ENCODE measurements at places on chromosomes 7 and 10.

DNA sequence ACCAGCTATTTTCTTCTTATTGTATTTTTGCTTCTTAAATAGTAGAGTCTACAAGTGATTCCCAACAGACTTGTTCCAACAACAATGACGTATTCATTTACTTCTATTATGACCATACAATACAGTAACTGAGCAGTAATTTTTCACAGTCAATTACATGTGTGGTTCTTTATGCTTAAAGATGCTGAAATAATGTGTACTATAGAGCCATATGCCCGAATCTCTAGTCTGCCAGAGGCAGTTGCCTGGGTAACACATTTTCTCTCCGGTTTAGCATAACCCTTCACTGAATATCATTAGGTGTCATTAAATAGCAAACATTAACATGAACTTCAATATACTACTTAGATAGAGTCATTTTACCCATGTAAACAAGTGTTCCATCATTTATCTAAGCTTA is 75.0 kb downstream of the SLC25A13 start:
- DNase-seq = no peak

DNA sequence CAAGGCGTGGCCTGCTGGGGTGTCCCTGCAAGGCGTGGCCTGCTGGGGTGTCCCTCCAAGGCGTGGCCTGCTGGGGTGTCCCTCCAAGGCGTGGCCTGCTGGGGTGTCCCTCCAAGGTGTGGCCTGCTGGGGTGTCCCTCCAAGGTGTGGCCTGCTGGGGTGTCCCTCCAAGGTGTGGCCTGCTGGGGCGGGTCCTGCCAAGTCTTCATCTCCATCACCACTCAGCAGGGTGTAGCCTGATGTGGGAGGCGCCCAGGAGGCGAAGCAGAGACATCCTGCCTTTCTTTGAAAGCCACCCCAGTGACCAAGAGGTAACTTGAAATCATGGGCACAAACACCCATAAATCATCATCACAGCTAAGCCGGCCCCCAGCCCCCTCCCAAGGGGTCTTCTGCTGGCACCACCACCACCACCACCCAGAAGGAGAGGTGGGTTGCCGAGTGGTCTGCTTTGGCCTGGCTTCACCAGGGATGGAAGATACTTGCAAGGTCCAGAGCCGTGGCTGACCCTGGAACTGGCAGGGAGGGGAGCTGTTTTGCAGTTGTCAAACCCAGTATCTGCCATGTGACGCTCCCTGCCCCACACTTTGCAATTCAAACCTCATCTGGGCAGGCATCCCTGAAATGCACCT is 190.6 kb downstream of the EBF3 start:
- no peak for DNase-seq

DNA sequence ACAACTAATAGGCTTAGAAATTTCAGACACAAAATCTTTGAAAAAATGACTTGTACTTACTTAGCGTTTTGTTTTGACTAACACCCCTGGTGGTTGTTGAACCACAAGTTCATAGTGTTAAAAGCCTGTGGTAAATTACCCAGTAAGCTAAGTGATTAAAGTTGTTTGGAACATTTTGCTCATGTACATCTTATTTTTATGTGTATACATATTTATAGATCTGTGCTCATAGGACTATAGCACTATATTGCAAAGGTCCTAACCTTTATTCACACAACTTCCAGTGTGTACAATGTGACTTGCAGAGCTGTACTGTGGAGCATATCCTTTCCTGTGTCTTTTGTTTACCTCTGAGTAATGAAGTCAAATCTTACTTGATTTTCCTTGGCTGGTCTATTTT is 79.6 kb downstream of the BMPR1A start:
- DNase-seq = no peak

GRCh38 chr10:904403-904802 is 27.1 kb downstream of the LARP4B start:
- DNase-seq = no peak

GRCh38 chr10:122974023-122974422 is 6.2 kb upstream of the PSTK start:
- no peak for DNase-seq

GRCh38 chr7:15662451-15662850 is 24.0 kb downstream of the MEOX2 start:
- no peak for DNase-seq

DNA sequence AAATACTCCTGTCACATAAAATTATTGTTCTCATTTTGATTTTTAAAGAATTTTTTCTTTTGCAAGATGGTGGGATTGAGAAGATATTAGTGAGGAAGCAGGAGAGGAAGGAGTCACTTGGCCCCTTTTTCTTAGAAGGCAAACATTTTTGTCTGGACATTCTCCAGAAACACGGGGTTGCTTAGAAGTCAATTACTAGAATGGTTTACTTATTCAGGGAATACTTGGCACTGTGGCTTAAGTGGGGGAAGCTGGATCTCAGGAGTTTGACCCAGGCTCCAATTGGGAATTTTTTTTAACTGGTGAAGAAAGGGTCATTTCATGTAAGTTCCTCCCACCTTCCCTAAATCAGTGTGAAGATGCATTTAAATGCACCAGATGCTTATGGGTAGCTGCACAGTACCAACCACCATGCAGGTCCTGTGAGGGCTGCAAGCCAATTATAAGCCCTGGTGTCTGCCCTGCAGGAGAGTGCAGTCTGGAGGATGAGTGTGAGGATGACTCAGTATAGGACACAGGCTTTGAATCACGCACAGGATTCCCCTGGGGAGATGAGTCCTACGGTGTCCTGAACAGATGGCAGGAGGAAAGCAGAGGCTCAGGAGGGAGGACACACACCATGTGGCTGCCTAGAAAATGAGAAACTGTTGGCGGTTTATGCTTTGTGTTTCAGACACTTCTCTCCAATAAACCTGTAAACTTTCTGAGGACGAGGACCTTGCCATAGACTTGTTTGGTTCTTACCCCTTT is 299.1 kb downstream of the PLXNA4 start:
- DNase-seq = no peak

DNA sequence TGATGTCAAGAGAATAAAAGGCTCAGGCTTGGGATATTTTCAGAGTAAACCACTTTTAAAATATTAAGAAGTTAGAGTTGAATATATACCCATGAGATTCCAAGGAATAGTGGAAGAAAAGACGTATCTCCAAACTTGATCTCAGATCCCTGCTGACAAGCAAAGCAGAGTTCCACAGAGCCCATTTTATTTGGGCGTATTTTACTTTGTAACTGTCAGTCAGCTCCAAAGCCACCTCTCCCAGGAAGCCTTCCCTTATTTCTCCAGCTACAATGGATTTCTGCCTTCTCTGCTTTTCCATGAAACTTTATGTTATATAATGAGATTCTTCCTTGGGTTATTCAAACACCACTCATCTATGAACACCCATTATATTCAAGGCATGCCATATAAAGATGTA is 295.7 kb downstream of the FZD1 start:
- no peak for DNase-seq

- DNase-seq = no peak
These were observed 87.5 kb upstream of the ZNF92 start for GRCh38 chr7:65285906-65286864.

DNA sequence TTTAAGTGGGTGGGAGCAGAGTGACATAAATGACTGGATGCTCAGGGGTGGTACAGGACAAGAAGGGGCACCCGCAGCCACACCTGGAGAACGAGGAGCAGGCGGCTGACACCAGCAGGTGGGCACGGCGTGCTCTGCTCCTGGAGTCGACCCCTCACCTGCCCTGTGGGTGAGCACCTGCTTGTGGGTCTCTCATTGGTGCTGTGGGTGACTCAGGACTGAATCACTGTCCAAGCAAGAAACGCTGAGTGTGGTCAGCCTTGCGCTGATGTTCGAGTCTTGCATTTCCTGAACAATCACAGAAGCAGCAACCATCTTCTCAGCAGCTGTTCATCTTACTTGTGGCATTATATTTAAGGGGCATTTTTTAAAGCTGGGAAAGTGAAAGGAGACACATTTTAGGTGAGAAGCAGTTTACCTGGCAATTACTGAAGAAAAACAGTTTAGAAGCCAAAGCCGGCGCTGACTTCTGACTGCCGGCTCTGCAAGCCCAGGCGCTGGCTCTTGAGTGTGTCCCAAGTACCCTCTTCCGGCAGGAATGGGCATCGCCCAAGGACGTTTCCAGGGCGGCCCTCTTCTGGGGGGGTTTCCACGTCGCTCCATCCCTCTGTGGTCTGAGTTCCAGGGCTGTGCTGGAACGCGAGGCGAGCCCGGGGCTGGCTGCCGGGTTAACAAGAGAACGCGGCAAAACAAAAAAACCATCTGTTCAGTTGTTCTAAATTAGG is 145.2 kb upstream of the PFKP start:
- DNase-seq = no peak

DNA sequence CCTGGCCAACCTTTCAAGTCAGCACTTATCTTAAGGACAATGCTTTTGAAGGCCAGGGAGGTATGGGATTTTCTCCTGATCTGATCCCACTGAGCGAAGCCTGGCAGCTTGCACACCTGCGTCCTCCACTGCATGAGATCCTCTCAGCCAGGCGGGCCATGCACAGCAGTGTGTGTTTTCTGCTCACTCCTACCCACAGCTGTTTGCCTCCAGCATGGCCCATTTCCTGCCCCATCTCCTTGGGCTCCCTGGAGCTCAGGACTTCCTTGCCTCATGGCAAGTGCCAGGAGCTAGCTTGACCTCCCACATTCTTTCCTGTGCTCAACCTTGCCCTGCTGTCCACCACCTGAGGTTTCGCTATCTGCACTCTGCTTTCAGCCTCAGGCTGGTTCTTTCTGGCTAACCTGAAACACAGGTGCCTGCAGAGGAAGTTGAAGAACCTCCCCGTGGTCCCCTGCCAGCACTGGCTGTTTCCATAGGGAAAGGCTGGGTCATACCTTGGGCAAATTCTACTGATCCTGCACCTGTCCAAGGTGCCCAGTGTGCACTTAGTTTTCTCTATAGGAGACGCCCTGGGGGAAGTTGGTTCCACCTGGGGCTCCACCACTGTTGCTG is 43.9 kb upstream of the EEPD1 start:
- DNase-seq = no peak

- DNase-seq = no peak
These were observed 7.1 kb upstream of the ZNF212 start for GRCh38 chr7:149232362-149232761.

DNA sequence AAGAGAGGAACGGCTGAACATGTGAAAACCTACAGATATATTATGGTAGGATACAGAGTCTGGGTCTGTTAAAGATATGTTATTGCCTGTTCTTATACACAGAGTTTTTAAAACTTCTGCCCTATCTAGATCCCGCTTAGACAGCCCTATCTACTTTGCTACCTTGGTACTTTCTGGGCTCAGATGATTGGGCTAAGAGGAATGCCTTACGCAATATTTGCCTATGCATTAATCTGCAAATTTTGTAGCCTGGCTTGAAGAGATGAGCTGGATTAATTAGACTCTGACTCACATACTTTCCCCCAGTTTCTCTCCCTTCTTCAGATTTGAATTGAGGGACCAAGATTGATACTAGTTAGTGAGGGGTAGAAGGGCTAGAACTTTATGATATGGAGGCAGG is 33.6 kb upstream of the A1CF start:
- no peak for DNase-seq

DNA sequence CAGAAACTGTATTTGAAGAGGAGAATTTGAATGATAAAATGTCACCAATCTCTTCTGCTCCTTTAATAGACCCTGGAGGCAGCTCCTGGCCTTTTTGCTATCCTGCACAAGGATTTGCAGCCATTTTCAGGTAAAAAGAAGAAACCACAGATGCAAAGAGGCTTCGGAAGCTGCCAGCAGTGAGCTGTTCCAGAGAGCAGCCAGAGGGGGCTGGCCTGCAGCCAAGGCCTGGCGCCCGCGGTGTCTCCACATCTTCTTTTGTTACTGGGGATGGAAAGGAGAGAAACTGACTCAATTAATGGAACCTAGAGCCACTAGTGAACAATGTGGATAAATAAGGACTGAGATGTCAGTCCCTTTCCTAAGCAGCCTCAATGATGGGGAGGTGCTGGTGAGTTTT is 23.9 kb upstream of the GPR26 start:
- DNase-seq = no peak

DNA sequence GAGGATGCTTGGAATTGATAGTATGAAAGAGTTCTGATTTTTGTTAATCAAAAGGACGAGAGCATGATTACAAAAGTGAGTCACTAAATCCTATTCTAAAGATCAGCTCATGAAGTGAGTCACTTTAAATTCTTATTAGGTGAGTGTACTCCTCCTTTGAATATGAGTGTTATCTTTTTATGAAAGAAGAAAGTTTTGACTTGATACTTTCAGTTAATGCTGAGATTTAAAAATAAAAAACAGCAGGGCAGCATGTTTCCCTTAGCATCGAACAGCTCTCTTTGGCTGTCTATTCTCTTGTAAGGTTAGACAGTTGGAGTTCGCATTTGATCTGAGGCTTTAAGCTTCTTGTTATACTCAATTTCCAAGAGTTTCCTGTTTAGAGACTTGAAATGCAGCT is 222.0 kb downstream of the TWIST1 start:
- DNase-seq = no peak

DNA sequence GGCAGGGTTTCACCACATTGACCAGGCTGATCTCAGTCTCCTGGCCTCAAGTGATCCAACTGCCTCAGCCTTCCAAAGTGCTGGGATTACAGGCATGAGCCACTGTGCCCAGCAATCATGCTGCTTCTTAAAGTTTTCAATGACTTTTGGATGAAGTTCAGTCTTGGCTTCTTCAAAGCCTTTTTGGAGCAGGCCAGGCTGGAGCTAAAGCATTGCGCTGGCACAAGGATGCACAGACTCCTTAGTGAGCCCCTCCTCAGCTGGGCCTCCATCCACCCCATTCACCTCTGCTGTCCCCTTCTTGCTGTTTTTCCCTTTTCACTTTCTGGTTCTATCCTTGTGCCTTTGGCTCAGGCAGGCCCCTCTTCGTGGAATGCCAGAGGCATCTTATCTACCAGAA is 638.6 kb downstream of the TYW1 start:
- DNase-seq = no peak

- no peak for DNase-seq
These were observed 5.1 kb downstream of the NPVF start for GRCh38 chr7:25223206-25223605.

DNA sequence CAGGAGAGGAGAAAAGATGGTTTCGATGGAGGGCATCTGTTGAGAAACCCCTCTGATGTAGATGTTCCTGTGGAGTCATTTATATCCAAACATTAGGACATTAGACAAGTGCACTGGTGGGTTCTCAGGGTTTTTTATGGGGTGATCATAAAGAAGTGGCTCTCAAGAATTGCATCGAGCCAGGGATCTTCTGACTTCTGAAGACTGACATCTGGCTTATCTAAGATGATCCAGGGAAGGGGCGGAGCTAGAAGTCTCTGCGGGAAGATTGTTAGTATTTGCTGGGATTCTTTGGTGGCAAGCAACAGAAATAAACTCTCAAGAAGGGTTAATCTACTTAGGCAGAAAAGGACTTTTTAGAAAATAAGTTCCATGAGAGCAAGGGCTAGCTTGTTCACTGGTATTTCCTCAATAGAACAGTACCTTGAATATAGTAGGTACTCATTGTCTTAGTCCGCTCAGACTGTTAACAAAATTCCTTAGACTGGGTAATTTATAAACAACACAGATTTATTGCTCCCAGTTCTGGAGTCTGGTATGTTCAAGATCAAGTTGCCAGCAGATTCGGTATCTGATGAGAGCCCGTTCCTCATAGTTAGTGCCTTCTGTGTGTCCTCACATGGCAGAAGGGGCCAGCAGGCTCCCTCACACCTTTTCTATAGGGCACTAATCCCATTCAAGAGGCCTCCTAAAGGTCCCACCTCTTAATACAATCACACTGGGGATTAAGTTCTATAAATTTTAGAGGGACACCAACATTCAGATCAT is 28.5 kb upstream of the SYPL1 start:
- DNase-seq = no peak

- no peak for DNase-seq
These were observed 78.6 kb upstream of the ARMC3 start for GRCh38 chr10:22849077-22849805.
